ENCODE measurements at places on chromosomes 5 and 9.

- no peak for DNase-seq
Measured at GRCh38 chr9:17160327-17160726, 25.5 kb downstream of the CNTLN start.

GRCh38 chr9:104882566-104882965, 45.4 kb downstream of the ABCA1 start:
- no peak for DNase-seq

- no peak for DNase-seq
Measured at GRCh38 chr9:79362100-79363081, 209.4 kb upstream of the TLE4 start.

- DNase-seq, result no peak
Measured at GRCh38 chr9:33517373-33517772, 6.7 kb upstream of the ANKRD18B start.

- DNase-seq, result no peak
Measured at GRCh38 chr9:126661521-126662251, 48.0 kb downstream of the LMX1B start.

GRCh38 chr5:169832304-169832703, 148.0 kb downstream of the INSYN2B start:
- no peak for DNase-seq

DNA sequence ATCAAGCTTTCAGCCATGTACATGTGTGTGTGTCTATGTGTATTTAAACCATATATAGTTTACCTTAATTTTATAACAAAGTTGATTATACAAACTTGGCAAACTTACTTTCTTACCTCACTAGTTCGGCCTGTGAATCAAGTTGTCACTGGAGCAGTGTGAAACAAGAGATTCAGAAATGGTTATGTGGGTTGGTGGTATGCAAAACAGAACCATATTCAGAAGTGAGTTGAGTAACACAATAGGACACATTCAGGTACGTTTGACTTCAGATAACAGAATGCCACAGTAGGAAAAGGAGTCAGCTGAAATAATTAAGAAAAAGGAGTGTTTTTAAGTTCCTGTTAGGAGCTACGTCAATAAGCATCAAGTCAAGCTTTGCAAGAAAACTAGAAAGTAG, 21.5 kb downstream of the XPA start:
- no peak for DNase-seq

DNA sequence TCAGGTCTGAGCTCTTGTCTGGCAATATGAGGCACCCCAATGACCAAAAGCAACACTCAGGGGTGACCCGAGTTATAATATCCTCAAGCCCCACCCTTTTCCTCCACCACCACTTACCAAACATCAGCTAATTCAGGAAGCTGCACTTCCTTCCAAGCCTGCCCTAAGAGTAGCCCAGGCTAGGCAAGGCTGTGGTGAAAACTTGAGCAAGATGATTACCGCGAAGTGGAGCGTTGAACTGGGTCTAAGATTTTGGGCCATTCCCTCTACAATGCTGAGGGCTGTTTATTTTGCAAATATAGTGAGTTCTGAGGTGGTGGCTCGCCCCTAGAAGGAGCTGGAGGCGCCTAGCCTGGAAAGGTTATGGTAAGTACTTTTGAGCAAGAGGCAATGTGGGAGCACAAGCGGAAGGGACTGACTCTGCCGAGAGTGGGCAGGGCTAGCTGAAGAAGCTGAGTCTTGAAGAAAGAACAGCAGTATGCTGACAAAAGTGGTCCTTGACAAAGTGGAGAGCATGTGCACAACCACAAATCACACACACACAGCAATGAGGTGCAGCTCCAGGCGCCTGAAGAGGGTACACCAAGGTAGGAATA, at the start of gene HK3:
HK3 (minus strand) TSS at position 51 of the 596 bp plus-strand sequence. CDS start 3,187 bp downstream, outside the sequence.
- no peak for DNase-seq

GRCh38 chr5:87339986-87340385, 72.3 kb downstream of the RASA1 start:
- DNase-seq, result no peak

DNA sequence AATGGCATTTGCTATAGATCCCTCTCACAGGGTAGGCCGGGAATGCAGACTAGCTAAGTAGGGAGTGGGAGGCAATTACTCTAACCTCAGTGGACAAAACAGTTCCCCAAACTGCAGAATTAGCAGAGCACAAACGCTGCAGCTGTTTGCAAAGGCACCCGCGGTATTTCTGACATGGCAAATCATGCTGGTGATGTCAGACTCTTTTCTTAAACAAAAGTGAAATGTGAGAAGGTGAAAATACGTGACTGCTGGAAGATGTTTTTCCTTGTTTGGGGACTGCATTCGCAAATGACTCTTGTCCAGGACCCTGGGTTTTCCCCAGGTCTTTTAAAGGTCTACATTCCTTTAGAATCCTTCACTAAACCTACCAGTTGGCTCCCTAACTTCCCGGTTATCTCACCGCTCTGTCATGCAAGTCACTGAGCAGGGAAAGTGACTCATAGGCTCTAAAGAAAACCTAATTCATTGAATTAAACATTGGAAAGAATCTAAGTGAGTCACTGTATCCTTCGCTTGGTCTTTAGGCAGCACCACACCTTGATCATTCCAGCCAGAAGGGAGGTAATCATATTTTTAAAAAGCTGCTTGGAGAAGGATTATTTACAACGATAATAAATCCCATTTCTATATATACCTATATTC, 91.5 kb upstream of the DNAH5 start:
- no peak for DNase-seq

DNA sequence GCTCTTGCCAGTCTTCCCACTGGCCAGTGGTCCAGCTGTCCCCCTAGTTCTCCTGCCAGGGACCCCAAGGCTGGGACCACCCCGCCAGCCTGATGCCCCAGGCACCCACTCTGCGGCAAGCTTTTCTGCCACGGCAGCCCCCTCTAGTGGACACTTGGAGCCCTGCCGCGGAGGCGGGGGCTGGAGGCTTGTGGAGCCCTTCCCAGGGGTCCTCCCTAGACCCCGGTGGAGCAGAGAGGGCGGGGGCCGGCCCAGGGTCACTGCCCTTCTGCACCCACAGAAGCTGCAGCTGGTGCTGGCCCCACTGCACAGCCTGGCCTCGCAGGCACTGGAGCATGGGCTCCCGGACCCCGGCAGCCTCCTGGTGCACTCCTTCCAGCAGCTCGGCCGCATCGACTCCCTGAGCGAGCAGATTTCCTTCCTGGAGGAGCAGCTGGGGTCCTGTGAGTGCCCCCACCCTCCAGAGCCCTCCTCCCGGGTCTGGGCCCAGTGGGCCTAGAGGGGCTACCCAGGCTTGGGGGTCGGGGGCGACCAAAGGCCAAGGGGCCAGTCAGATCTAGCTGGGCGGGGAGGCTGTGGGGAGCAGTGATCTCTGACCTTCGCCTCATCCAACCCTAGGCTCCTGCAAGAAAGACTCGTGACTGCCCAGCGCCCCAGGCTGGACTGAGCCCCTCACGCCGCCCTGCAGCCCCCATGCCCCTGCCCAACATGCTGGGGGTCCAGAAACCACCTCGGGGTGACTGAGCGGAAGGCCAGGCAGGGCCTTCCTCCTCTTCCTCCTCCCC, 9.1 kb downstream of the EGFL7 start:
- peak; percentile 67 for DNase-seq

DNA sequence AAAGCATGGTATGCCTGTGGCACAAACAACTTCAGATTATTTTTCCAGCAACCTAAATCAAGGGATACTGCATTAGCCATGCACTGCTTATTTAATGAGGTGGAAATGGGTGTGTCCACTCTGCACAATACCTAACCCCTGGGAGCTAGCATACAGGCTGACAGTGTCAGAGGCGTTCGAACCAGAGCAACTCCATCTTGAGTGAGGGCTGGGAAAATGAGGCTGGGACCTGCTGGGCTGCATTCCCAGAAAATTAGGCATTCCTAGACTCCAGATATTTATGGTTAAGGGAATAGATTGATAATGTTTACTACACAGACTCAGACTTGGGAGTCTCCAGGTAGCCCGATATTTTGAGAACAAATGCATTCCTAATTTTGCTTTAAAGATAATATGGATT, 2.8 kb downstream of the FGF1 start:
- no peak for DNase-seq

DNA sequence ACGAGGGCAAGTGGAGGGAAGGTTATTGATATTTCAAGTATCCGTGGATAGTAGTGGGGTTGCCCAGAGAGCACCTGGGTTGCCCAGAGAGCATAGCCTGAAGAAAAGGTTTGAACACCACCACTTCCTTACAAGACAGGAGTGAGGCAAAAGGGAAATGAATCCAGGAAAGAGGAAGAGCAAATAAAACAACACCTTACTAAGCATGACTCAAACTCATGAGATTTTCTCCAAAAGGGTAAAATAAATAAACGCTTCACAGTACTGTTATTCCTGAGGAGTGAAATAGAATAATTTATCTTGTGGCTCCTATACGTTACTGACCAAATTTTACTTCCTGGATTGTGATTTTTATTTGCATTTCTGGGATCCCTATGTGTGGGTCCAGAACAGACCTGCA, 65.2 kb upstream of the PTPRD start:
- DNase-seq, result no peak

- DNase-seq, result no peak
Measured at GRCh38 chr5:32777222-32777621, 66.1 kb downstream of the NPR3 start.

DNA sequence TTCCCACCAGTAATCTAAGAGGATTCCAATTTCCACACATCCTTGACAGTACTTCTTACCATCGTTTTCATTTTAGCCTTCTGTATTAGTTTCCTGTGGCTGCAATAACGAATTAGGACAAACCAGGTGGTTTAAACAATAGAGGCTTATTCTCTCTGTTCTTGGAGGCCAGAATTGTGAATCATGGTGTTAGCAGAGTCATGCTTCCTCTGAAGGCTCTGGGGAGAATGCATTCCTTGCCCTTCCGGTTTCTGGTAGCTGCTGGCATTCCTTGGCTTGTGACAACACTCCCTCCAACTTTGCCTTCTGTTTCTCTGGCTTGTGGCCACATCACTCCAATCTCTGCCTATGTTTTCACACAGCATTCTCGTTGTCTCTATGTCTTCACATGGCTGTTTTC, 23.5 kb downstream of the RIGI start:
- no peak for DNase-seq

DNA sequence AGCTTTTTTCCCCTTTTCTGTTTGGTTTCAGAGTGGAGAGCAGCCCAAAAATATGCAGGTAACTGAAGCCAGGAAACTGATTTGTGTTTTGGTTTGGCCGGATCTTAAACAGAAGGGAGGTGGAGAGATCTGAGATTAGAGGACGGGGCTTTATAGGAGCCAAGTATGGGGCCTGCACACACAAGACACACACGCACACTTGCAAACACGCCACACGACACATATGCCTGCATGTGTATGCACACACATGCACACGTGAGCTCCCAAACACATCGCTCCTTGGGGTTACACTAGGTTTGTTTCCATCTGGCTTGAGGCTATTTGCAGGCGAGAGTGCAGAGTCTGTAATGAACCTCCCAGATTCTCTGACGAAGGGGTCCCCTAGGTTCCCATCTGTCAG, 18.3 kb downstream of the BTNL9 start:
- DNase-seq, result no peak

- no peak for DNase-seq
Measured at GRCh38 chr9:111050819-111051218, 12.5 kb upstream of the LPAR1 start.

DNA sequence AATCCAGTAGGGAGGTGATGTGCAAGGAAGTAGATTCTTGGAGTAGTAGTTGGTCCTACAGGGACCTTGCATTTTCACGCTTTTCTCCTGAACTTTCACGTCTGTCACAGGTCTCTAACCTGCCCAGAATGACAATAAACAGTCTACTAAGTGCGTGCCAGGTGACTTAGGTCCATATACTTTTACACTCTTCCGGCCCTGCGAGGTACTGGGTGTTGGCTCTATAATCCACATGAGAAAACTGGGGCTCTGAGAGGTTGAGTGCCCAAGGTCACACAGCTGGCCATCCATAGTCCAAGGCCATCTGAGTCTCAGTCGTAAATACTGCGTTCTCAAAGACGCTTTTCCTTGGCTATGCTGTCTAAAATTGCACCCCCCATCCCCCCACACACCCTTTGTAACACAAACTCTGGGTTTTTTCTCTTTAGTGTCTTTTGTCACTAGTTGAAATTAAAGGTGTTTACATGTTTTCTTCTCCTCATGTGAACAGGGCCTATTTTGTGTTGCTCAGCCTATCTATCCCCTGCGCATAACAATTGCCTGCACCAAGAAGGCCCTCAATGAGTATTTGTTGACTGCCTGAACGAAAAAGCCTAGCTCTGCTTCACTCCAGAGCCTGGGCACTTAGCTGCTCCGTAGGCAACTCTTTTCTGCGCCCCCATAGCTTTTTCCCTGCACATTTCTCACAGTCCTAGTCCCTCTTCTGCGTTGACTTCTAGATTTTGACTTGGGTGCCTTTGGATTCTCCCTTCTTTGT, 943 bp downstream of the SFXN1 start:
- DNase-seq, result no peak

DNA sequence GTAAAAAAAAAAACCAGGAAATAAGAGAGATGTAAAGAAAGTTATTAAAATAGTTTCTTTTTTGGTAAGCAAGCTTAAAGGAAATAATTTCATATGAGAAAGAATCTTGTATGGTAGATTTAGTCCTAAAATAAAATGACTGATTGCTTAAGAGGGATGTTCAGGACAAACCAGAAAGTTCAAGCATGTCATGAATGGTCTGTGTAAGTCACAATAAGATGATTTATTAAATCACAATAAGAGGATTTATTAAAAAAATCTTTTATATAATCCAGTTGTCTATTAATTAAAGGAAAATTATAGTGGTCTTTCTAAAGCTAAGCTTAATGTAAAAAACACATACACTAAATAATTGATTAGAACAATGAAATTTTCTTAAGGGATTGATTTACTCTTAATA, 91.8 kb upstream of the OR13F1 start:
- no peak for DNase-seq

GRCh38 chr9:14272927-14273528, 40.9 kb downstream of the NFIB start:
- DNase-seq, result no peak

- DNase-seq, result no peak
Measured at GRCh38 chr5:153086486-153086885, 404.0 kb upstream of the GRIA1 start.

DNA sequence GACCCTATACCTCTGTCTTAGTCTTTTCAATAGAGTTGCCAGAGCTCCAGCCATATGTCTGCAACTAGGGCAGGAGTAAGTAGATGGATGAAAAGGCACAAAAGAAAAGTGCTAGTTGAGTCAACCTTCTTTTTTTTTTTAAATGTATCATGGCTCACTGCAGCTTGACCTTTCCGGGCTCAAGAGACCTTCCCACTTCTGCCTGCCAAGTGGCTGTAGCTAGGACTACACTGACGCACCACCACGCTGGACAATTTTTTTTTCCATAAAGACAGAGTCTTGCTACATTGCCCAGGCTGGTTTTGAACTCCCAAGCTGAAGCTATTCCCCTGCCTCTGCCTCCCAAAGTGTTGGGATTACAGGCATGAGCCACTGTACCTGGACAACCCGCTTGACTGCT, 27.3 kb downstream of the FOXE1 start:
- DNase-seq, result no peak
